ENCODE measurements at places on chromosomes 16 and 17.

- DNase-seq, result no peak
These were observed 583.3 kb downstream of the HS3ST4 start for GRCh38 chr16:26275021-26275590.

DNA sequence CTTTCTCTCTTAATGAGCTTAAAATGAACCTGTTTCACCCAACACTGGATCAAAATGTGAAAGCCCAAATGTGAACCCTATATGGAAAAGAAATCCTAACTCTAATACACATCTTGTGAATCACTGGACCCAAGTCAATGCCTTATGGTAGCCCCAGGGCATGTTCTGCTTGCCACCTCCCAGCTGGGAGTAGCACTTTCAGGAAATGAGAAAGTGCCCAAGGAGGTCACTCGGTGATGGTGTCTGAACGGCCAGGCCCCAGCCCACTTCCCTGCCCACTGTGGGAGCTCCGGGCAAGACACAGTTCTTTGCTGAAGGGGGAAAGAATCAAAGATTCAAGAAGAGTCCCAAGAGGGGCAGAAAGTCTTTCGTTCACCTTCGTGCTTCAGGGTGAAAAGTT is 46.1 kb downstream of the GTF3C1 start:
- no peak for DNase-seq

GRCh38 chr16:65119435-65119834 is 2.4 kb downstream of the CDH11 start:
- peak; percentile 31 for DNase-seq

GRCh38 chr17:82230609-82231311 is 1.9 kb downstream of the SLC16A3 start:
- DNase-seq, result peak; percentile 89

DNA sequence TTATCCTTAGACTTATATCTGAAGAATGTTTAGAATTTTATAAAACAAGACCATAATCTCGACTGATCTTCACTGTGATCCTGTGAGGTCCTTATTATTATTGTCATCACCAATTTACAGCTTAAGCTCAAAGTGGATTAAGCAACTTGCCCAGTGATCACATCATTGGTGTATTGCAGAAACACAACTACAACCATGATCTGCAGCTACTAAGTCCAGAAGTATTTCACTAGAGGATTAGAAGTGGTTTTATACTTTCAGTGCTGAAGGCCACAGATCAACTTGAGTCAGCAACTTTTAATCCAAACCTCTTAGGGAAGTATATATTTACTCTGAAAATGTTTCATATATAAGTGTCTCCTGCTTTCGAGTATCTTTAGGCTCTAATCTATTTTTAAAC is 624.3 kb upstream of the SOX9 start:
- DNase-seq, result no peak

- DNase-seq, result no peak
These were observed 784.1 kb upstream of the RBFOX1 start for GRCh38 chr16:6548507-6548906.

DNA sequence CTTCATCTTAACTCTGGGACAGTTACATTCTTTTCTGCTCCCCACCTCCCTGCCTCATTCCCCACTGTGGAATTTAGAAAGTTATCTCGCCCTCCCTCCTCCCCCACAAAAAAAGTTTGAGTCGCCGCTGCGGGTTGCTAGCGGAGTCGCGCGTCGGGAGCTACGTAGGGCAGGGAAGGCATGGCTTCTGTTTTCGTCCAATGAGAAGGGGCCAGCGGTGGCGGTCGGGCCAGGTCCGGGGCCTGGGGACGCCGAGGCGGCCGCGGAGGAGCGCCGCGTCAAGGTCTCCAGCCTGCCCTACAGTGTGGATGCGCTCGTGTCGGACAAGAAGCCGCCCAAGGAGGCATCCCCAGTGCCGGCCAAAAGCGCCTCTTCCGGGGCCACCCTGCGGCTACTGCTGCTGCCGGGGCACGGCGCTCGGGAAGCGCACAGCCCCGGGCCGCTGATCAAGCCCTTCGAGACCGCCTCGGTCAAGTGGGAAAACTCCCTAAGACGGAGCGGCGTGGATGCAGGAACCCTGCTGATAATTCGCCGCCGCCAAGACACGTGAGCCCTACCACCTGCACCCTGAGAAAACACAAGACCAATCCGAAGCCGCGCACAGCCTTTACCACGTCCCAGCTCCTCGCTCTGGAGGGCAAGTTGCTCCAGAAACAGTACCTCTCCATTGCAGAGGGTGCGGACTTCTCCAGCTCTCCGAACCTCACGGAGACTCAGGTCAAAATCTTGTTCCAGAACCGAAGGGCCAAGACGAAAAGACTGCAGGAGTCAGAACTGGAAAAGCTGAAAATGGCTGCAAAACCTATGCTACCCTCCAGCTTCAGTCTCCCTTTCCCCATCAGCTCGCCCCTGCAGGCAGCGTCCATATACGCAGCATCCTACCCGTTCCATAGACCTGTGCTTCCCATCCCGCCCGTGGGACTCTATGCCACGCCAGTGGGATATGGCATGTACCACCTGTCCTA is 8.9 kb downstream of the OR4D1 start:
- peak; percentile 1 for DNase-seq

DNA sequence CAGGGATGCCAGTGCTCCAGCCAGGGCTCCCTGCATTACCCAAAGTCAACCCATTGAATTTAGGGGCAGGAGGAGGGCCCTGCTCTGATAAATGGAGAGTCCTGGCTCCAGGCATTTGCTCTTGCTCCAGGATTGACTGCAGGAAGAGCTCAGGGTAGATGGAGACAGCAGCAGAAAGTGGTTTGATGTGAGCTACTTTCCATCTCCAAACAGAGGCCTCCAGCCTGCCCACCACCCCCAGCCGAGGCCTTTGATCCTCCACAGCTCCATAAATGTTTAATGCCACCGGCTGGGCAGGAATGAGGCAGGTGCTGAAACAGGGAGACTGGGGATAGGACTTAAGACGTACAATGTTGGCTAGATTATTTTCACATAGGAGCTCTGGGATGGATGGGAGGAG is 4.3 kb upstream of the SEZ6 start:
- DNase-seq, result no peak

DNA sequence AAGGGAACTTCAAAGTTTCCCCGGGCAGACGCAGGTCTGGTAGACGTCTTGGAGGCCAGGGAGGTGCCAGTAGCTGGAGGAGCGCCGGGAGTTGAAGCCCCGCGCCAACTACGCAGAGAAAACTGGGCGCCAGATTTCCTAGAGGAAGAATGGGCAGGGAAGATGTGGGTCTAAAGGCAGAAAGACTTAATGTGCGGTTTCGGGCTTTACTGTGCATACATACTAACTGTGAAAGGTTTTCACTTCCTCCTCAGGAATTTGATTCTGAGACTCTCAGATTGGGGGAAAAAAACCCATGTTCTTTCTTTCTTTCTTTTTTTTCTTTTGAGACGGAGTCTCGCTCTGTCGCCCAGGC is 331 bp upstream of the ZNF287 start:
- no peak for DNase-seq

DNA sequence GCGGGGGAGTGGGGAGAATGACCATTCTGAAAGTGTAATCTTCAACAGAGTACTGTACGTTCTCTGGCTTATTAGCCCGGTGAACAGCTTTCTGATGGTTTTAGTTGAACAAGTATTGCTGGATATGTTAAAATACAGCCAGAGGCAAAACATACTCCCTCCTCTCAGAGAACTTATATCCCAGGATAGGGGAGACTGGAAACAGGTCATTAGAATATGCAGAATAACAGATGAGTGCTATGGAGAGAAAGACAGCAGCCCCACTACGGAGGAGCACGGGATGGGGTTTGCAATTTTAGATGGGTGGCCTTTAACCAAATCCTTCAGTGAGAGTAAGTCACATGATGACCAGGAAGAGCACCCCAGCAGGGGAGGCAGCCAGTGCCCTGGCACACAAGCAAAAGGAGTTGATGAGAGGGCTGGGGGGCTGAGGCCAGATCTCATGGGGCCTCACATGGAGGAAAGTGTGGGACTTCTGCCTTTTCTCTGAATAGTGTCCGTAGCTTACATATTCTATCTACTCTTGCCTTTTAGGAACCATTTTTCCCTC is 43.1 kb upstream of the SEC14L1 start:
- DNase-seq, result no peak

DNA sequence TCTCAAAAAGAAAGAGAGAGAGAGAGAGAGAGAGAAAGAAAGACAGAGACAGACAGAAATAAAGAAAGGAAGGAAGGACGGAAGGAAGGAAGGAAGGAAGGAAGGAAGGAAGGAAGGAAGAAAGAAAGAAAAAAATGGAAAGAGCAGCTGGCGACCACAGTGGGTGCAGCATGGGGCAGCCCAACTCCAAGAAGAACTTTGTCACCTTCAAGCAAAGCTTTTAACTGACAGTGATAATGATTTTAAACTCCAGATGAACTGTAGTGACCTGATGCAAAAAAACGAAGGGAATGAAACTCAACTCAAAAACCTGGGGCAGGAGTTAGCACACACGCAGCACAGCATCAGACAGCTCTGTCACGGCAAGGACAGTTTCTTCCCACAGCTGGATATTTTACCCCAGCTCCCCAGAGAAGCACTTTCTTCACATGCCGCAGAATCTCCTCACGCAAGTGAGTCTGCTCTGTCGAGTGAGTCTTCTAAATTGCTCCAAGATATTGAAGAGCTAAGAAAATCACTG is 5.0 kb upstream of the ARHGAP17 start:
- DNase-seq, result no peak

All from muscle of leg (tissue), 16 donors.